Activated effector memory CD4-positive, alpha-beta T cell treated with anti-CD3 and anti-CD28 coated beads, Interleukin-2, amount 50 U/mL, for 16 hours (primary cell): ENCODE measurements at places on chromosomes 5 and 9.

GRCh38 chr5:142684508-142685041, 1.3 kb downstream of the FGF1 start:
- no peak for DNase-seq

GRCh38 chr5:53239301-53239990, 129.9 kb upstream of the MOCS2 start:
- no peak for DNase-seq

DNA sequence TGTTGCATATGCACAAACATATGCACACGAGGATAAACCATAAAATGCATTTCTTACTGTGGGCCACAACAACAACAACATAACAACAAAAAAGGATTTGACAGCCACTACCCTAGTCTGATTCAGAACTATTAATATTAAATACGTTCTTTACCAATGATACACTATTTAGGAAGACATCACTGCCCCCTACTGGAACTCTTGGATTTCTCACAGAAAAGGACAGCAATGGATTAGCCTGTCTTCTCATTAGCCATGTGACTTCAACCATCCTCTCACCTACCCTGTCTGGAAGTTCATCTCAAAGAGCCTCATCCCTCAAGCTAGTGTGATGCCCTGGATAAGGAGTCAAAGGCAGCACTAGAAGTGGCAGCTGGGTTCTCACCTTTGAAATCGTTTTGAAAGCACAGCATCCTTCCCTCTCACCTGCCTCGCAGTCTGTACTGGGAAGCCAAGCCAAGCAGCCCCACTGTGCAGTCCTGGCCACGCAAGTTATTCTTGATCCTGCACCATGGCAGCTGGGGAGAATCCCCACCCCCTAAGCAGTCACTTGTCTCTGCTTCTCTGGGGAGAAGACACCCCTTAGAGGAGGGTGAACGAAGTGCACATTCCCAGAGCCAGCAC, 64.6 kb downstream of the SH3TC2 start:
- DNase-seq = no peak

GRCh38 chr5:174312641-174313040, 267.1 kb downstream of the NSG2 start:
- peak; percentile 16 for DNase-seq

DNA sequence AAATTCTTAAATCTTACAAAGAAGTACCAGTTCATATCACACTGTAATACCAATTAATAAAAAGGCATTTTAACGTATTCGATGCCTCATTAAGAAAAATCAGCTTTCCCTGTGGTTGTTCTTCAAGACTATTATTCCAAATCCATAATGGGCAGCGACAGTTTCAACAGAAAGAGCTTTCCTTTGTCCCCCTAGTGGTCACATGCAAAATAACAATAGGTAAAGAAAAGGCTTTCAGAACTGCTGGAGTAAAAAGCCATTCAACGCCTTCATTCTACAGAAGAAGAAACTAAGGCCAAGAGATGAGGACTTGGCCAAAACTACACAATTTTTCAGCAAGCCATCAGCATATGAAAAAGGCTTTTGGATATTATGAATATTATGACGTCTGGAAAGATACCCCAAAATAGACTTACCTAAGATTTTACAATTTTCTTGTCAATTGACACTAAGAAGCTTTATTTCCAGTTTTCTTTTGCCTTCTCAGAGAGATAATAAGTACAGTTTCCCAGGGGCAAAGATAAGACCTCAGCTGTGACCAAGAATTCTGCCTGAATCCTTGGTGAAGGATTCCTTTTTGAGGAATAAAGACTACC, 6.7 kb upstream of the CDH6 start:
- DNase-seq = no peak

- DNase-seq = peak; percentile 68
Measured at GRCh38 chr9:706606-707459, 134.7 kb upstream of the DMRT1 start.

DNA sequence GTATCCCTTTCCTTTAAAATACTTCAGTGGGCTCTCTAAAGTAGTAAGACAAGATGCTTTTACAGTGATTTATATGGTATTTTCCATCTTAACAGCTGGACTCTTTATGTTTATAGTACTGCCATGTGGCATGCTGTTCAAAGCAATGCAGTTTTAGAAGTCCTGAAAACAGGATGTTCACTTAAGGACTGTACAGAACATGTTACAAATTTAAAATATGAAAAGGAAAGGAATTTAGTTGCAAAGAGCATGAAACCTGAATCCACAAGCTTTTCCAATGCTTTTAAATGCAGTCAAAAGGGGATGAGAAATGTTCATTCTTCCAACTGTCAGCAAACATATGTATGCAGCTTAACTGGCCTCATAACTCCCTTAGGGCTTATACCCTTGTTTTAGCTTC, 580.2 kb downstream of the EFNA5 start:
- DNase-seq = no peak

DNA sequence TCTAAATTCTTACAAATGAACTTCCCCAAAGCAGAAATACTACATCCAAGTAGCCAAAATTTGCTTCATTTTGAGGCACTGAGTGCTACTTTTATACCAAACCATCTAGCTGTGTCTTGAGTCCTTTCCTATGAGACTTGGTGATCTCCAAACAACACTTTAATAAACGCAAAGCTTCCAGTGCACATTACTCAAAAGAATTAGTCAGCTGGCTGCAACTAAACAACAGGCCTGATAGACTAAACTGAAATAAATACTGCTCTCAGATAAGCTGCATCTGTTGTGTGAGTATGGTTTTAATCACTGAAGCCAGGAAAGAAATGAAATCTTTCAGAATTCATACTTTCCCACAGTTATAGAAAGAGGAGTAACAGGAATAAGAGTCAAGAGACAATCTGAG, 80.3 kb downstream of the VCAN start:
- no peak for DNase-seq

DNA sequence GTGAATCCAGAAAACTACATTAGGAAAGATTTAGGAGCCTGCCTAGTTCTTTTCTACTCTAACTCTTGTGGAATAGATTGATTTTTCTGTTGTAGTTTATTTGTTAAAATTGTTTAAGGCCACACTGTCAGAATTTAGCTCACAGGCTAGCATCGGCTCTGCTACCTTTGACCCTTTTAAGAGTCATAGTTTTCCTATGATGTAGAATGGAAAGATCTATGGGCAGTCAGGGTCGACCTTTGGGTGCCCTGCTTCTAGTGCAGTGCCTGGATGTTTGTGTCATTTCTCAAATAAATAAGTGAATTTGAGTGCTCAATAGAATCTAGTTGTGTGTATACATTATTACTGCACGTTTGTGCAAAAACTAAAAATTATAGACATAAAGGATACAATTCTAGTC, 38.7 kb downstream of the BASP1 start:
- no peak for DNase-seq

DNA sequence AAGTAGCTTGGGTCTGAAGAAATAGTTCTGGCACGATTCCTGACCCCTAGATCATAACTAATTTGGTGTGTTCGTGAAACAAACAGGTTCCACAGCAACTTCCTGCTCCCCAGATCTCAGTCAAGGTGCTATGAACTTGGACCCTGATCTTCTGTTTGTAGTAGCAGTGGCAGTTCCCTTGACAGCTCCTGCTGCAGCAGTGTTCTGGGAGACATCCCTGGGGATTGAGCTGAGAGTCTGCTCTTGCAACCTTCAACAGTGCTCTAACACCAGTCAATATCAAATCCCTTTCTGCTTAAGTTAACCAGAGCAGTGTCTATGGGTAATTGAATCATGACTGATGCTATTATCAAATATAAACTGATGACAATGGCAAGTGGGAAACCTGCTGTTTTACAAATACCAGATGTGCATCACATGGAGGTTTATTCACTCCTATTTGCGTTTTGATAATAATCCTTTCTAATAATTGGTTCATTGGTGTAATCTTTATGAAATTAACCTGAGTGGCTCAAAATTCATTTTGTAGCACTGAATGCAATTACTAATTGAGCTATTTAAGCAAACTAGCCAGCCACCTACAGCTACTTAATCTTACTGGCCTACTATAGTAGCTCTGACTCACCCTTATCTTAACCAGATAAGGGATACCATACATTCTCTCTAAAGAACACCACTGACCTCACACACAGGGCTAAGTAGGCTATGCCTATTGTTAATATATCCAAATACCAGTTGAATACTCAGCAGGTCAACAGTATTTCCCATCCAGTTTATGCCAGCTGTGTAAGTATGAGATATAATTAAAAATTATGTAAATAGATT, 21.9 kb downstream of the KDM4C start:
- no peak for DNase-seq

GRCh38 chr9:114017741-114018715, 60.1 kb downstream of the AMBP start:
- peak; percentile 41 for DNase-seq

- no peak for DNase-seq
Measured at GRCh38 chr9:121268598-121268850, 562 bp downstream of the GSN start.

DNA sequence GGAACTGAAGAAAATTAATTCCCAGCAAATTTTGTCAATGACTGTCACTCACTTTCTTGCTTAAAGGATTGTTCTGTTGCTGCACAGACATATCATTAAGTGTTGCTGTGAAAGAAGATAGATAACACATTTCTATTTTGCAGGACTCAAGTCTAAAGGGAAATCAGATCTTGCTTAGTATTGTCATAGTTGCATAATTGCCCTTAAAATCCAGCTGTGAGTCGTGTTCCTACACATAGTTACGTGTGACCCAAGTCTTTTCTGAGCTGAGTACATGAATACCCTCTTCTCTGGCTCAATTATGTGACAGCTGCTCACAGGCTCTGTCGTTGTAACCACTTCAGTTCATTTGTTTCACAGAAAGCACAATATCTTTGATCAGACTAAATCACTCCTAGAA, 390.8 kb downstream of the DTWD2 start:
- no peak for DNase-seq

DNA sequence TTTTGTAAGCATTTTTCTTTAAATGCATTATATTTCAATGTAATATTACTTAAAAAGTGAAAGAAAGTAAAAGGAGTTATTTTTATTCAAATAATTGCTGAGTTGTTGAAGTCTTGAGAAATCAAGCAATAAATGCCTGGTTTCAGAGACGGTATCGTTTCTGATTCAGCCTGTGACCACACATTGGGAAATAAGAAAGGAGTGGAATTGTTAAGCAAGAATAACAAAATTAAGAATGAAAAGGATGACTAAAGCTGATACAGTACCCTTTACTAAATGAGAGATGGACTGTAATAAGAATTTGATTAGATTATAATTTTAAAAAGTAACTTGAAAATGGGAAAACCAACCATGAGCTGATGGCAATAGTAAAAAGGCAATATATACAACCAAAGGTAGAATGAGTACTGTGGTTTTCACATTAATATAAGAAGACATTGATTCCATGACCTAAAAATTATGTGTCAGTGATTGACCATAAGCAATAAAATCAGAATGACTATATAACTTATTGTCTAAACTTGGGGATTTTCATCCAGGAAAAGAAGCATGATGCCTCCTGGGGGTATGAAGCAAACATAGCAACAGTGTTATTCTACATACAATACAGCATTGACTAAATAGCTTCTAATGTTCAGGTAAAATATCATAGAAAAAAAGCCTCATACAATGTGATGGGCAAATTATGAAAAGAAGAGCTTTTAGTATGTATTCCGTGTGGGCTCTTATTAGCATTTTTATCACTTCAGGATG, 101.9 kb upstream of the PRDM9 start:
- DNase-seq = no peak

DNA sequence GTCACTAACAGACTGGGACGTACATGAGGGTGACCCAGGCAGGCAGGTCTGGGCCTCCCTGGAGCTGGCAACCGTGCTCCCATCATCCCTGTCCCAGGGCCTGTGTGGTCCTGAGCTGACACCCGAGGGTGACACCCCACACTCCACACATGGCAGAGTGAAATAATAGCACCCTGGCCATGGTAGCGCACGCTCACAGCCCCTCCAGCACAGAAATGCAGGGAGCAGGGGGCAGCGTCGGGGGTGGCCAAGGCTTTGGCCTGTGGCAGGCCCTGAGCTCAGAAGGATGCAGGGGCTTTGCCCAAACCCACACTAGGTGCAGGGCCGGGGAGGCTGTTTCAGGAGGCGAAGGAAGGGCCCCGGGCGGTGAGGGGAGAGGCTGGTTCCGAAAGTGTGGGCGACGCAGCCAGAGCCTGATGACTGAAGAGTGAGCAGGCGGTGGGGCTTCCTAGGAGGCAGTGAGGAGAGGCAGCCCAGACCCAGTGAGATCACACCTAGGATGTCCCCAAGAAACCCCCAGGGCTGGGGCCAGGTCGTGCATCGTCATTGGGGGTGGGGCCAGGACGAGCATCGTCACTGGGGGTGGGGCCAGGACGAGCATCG, 12.9 kb downstream of the OR2V2 start:
- peak; percentile 93 for DNase-seq

DNA sequence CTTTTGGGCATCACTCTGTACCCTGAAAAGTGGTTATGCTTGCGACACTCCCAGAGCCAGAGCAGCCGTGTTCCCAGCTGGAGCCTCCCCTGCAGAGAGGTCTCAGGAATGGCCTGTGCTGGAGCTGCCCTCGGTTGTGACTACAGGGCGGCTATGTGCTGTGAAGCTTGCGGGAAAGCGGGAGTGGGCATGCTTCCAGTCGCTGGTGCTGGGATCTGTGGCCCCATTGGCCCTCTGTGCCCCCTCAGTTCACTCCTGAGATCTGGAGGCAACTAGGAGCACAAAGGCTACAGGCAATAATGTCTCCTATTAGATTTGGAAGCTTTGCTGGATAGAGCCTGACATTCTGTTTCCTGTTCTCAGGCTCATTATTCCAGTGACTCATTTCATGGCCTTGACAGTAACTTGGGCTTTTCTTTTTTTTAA, 56.9 kb downstream of the GPR107 start:
- DNase-seq = no peak

GRCh38 chr5:10130881-10131280, 118.8 kb downstream of the ATPSCKMT start:
- no peak for DNase-seq

DNA sequence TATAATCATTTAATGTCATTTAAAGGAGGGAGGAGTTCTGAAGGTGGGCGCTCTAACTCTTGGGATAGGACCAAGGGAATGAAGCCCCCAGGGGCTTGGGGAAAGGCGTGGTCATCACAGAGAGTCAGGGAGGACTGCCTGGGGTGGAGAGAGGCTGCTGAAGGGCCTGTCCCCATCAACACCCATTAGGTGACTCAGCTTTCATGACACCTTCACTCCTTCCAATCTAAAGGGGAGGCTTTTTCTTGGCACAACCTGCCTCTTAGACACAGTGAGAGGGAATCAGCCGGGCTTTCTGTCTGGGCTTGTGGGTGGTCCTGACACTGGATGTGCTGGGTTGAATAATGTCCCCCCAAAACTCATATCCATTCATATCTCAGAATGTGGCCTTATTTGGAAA, 31.4 kb upstream of the ANKRD33B start:
- peak; percentile 21 for DNase-seq

DNA sequence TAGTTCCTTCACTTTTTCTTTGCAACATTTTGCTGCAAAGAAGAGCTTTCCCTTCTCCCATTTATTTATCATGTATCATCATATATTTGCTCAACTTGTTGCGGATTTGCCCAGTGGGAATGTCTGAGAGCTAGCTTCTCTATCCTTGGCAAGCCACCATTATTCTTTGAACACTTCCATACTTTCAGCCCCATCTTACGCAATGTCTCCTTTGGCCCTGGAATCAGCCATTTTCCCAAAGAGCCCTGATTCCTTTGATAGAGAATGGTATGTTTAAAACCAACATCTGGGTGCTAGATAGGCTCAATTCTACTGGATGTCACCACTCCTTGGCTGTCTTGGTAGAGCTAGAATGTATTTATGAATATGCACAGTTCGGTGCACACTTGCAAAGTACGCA, 12.6 kb upstream of the SETD9 start:
- DNase-seq = no peak
